GM12878 (cell line): ENCODE measurements at places on chromosomes 12 and 14.

GRCh38 chr12:67764055-67764454 lies 115.5 kb downstream of the DYRK2 start:
- DNase-seq, result no peak
- H3K27me3 ChIP-seq, result no peaks in the 10 kb centered on the region
- no peaks in the 10 kb centered on the region for H3K36me3 ChIP-seq
- no peaks in the 10 kb centered on the region for H3K4me1 ChIP-seq

- no peaks in the 10 kb centered on the region for H3K4me1 ChIP-seq
- H3K27ac ChIP-seq, result no peak overlapping the region
- no peaks in the 10 kb centered on the region for H3K27me3 ChIP-seq
- no peak overlapping the region for H3K4me3 ChIP-seq
- no peak for DNase-seq
Observed at GRCh38 chr14:32453857-32454810, 125.0 kb downstream of the AKAP6 start.

- H3K36me3 ChIP-seq, result no peaks in the 10 kb centered on the region
- H3K27ac ChIP-seq, result no peak overlapping the region
- no peaks in the 10 kb centered on the region for H3K4me1 ChIP-seq
- no peak overlapping the region for H3K4me3 ChIP-seq
- DNase-seq, result no peak
Observed at GRCh38 chr12:104792570-104792969, 165.5 kb downstream of the SLC41A2 start.

- no peaks in the 10 kb centered on the region for H3K27me3 ChIP-seq
- DNase-seq, result no peak
- no peak overlapping the region for H3K4me3 ChIP-seq
- no peaks in the 10 kb centered on the region for H3K4me1 ChIP-seq
Observed at GRCh38 chr12:131909752-131910219, 15.4 kb downstream of the ULK1 start.

GRCh38 chr12:127811988-127812387 lies 455.0 kb upstream of the TMEM132C start:
- no peaks in the 10 kb centered on the region for H3K4me1 ChIP-seq
- no peak overlapping the region for H3K4me3 ChIP-seq
- no peaks in the 10 kb centered on the region for H3K36me3 ChIP-seq
- DNase-seq, result no peak

DNA sequence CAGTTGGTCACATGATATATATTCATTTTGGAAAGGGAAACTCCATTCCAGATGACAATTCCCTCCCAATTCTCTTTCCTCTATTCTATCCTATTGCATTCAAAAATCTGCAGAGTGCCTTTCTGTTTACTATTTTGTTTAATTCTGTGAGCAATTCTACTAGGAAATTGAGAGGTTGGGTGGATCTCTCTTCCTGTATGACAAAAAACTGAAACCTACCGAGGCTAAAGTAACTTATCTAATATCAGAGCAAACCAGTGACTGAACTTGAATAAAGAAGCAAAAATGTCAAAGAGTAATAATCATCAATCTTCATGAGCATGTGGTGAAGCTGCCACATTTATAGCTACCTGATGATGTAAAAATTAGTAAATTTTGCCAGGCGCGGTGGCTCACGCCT lies 16.6 kb upstream of the ACTN1 start:
- H3K36me3 ChIP-seq, result no peaks in the 10 kb centered on the region
- no peaks in the 10 kb centered on the region; the same call in 1 of the 2 replicates for H3K27me3 ChIP-seq
- DNase-seq, result no peak
- H3K4me3 ChIP-seq, result no peak overlapping the region

GRCh38 chr12:58668871-58669270 lies 251.4 kb downstream of the LRIG3 start:
- no peak for DNase-seq
- no peaks in the 10 kb centered on the region for H3K27me3 ChIP-seq
- H3K27ac ChIP-seq, result no peak overlapping the region
- H3K4me1 ChIP-seq, result no peaks in the 10 kb centered on the region
- H3K4me3 ChIP-seq, result no peak overlapping the region
- H3K36me3 ChIP-seq, result no peaks in the 10 kb centered on the region

DNA sequence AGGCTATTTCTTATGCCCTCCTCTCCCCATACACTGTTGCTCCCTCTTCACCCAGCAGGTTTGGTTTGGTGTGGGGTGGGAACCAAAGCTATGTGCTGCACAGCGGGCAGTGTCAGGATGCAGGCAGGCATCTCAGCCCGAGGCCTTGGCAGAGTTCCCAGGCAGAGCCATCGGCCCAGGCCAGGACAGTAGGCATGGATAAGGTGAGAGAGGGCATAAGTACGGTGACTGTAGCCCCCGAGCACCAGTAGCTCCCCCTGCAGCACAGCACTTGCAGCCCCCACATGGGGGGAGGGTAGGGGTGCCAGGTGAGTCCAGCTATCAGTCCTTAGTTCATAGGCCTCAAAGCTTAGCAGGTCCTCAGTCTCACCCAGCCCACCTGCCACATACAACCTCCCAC lies 7.2 kb downstream of the KLHL33 start:
- peak overlapping the region; percentile 89 for H3K27ac ChIP-seq
- H3K4me1 ChIP-seq, result peaks cover 18% of the 10 kb centered on the region
- no peaks in the 10 kb centered on the region for H3K36me3 ChIP-seq
- no peak for DNase-seq

DNA sequence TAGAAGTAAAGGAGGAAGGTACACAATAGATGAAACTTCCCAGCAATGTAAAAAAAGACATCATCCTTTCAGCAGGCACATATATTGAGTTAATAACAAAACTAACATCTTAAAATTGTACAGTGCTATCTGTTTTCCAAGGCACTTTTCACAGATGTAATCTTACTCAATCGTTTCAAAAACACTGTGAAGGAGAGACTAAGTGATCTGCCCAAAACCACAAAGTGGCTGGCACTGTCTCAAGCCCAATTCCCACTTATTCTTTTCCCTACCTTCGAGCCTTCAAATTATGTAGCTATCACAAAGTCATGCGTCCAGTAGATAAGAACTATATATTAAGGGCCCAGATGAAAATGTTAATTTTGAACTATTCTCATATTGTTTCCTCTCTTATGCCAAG lies 193.6 kb upstream of the RASSF8 start:
- H3K27me3 ChIP-seq, result no peaks in the 10 kb centered on the region
- H3K4me3 ChIP-seq, result no peak overlapping the region
- no peaks in the 10 kb centered on the region for H3K4me1 ChIP-seq
- no peak for DNase-seq
- H3K36me3 ChIP-seq, result no peaks in the 10 kb centered on the region
- no peak overlapping the region for H3K27ac ChIP-seq

GRCh38 chr14:74500417-74501134 lies 7.0 kb downstream of the ISCA2 start:
- no peak overlapping the region for H3K27ac ChIP-seq
- no peak for DNase-seq
- H3K4me1 ChIP-seq, result no peaks in the 10 kb centered on the region
- H3K27me3 ChIP-seq, result no peaks in the 10 kb centered on the region
- no peak overlapping the region for H3K4me3 ChIP-seq

DNA sequence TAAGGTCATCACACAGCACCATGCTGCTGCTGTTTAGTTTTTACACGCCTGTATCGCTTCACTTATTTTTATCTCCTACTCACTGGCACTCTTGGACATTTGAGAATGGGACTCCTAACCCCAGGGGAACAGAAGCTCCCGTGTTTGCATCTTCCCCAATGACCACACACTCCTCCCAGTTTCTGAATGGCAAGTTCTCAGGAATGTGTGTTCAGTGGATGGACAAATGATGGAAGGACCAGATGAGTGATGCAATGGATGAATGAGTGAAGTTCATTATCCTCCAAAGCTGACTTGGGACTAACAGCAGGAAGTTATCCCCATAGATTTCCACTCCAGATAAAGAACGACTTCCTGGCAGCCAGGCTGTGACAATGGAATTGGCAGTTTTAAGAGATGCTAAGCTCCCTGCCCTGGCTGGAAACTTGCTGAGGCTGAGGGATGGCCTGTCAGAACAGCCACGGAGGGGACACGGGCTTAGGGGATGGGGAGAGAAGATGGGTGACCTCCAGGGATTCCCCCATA lies 231.5 kb downstream of the SLC15A4 start:
- H3K4me1 ChIP-seq, result no peaks in the 10 kb centered on the region
- H3K27me3 ChIP-seq, result no peaks in the 10 kb centered on the region; the same call in 1 of the 2 replicates
- DNase-seq, result no peak
- H3K27ac ChIP-seq, result no peak overlapping the region

DNA sequence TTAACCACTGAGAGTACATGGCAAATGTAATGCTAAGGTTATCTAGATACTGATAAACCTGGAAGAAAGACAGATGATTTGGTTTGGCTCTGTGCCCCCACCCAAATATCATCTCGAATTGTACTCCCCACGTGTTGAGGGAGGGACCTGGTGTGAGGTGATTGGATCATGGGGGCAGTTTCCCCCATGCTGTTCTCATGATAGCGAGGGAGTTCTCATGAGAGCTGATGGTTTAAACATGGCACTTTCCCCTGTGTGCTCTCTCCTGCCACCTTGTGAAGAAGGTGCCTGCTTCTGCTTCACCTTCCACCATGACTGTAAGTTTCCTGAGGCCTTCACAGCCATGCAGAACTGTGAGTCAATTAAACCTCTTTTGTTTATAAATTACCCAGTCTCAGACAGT lies 14.2 kb downstream of the NOXRED1 start:
- H3K27me3 ChIP-seq, result no peaks in the 10 kb centered on the region
- no peaks in the 10 kb centered on the region; the same call in 1 of the 2 replicates for H3K4me1 ChIP-seq
- no peak overlapping the region for H3K27ac ChIP-seq
- H3K36me3 ChIP-seq, result no peaks in the 10 kb centered on the region
- no peak overlapping the region for H3K4me3 ChIP-seq

GRCh38 chr12:106074361-106074705 lies 64.4 kb downstream of the NUAK1 start:
- H3K36me3 ChIP-seq, result no peaks in the 10 kb centered on the region
- no peaks in the 10 kb centered on the region; the same call in 1 of the 2 replicates for H3K4me1 ChIP-seq
- no peak for DNase-seq

- H3K36me3 ChIP-seq, result no peaks in the 10 kb centered on the region
- peak; percentile 63 for DNase-seq
- no peak overlapping the region; the same call in 1 of the 2 replicates for H3K4me3 ChIP-seq
- H3K27ac ChIP-seq, result no peak overlapping the region
Observed at GRCh38 chr12:24127919-24128721, 178.7 kb upstream of the SOX5 start.

DNA sequence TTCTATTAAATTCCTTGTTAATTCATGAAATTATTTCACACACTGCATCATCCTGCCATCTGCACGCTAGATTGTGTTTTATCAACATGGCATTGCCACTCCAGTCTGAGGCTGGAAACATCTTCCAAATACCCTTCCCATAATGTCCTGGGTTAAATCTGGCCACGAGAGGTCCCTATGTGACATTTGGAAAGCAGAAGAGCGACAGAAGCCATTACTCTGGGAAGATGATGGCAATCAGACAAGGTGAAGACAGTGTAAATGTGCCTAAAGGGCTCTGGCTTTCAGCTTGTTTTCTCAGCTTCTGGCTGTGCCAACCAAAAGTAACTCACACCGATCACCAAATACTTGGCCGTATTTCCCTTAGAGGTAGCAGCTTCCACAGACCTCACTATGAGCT lies 144.8 kb downstream of the CAPZA3 start:
- no peak overlapping the region for H3K4me3 ChIP-seq
- H3K36me3 ChIP-seq, result no peaks in the 10 kb centered on the region
- no peak overlapping the region for H3K27ac ChIP-seq
- no peak for DNase-seq
- H3K27me3 ChIP-seq, result no peaks in the 10 kb centered on the region

- H3K4me1 ChIP-seq, result peaks cover 18% of the 10 kb centered on the region
- peaks cover 4% of the 10 kb centered on the region; the same call in 1 of the 2 replicates for H3K36me3 ChIP-seq
- H3K4me3 ChIP-seq, result no peak overlapping the region
- DNase-seq, result no peak
Observed at GRCh38 chr12:118350908-118351559, 21.7 kb downstream of the TAOK3 start.
